ENCODE measurements at places on chromosomes 5 and 9.

DNA sequence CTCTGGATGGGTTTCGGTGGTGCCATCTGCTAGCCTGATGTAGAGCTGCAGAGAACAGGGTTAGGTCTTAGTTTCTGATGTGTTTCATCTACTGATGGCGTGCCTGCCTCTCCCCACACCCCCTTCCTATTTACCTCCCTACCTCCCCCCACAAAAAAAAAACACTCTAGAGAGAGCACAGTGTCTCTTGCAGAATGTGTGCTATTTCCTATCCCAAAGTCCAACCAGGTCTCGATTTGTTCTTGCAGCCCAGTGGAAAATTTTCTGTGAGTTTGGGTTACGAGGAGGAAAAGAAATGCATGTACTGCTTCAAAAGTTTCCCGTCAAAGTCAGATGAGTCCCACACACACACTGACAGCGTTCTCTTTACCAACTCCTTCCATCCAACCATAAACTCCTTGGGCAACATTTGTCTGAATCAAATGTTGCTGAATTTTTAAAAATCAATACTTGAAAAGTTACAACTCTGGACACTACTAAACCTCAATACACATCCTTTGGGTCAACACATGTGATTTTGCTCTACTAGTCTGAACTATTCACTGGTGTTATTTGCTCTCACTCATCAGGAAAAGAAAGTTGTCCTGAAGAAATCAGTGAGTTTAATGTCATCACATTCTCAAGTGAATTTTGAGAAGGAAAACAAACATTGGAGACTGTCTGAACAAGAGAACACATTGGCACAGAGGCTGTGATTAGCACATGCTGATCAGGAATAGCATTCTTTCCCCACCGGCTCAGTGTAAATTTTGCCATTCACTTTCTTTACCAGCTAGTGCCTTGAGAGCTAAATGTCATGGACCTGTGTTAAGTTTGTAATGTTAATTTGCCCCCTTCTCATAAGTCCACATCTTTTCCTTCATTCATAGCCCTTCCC is 84.1 kb downstream of the MAMDC2 start:
- no peak for DNase-seq

DNA sequence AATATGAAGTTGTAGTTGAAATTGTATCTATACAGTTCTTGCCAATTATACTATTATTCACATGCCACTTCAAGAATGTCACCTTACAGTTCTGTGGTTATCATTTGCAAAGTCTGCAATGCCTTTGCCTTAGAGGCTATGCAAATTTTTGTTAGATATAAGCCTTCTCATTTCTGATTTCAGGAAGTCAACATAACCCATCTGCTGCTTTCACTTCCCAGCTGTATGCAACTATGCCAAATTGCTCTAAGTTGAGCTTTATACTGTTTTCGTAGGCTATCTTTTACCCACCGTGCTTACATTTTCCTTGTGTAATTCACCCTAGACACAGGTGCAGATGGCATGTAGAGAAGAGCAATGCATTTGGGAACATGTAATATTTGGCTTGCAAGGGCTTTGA is 1083.0 kb downstream of the CDH9 start:
- no peak for DNase-seq

- no peak for DNase-seq
Measured at GRCh38 chr9:89988458-89988857, 383.6 kb downstream of the GADD45G start.

DNA sequence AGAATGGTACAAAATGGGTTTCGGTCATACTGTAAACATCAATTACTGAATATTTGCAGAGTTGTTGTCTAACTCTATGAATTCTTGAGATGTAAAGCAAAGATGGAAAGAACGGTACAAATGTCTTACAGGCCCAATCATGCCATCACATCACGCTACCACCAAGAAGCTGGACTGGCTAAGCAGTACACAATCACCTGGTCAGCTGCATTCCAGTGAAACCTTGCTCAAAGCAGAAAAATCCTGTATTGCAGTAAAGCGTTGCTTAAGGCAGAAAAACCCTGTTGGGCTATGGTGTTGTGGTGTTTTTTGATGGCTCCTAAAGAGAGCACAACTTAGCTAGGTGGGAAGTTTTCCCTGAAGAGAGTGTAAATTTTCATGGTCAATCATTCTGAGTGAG is 112.6 kb upstream of the RASA1 start:
- DNase-seq, result no peak

GRCh38 chr5:87132696-87133095 is 135.0 kb upstream of the RASA1 start:
- no peak for DNase-seq

DNA sequence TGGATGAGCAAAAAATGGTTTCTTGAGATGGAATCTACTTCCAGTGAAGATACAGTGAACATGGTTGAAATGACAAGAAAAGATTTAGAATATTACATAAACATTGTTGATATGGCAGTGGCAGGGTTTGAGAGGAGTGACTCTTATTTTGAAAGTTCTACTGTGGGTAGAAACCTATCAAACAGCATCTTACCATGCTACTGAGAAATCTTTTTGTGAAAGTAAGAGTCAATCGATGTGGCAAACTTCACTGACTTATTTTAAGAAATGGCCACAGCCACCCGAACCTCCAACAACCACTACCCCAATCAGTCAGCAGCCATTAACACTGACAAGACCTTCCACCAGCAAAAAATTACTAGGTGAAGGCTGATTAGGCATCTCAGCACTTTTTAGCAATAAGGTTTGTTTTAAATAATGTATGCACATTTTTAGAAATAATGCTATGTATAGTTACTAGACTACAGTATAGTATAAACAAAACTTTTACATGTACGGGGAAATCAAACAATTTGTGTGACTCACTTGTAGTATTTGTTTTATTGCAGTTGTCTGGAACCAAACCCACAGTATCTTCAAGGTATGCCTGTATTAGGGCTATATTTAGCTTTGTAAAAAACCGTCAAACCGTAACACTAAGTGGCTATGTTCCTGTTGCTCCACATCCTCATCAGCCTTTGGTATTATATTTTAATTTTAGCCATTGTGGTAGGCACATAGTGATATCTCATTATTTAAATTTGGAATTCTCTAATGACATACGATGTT is 30.6 kb upstream of the ADAMTS6 start:
- no peak for DNase-seq

All from stimulated activated CD8-positive, alpha-beta memory T cell treated with anti-CD3 and anti-CD28 coated beads, Interleukin-7, amount 100 ng/mL, for 1 hour (primary cell).